ENCODE measurements at places on chromosomes 7 and 10.

DNA sequence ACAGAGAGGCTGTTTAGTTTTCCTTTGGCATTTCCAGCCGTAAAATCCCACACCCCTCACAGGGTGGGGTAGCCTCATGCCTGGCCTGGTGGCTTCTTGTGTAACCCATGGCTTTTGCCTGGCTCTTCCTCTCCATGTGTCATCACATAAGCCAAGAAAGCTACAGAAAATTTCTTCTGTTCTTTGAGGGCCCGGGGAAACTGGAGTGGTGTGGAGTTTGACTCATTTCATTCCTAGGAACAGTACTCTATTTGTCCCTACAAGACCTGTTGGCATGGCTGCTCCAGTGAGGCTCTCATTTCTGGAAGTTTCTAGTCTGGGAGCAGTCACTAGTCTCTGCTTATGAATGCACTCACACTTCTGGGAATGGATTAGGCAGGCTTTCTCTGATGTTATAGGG, 523.9 kb downstream of the SUGCT start:
- DNase-seq: no peak

DNA sequence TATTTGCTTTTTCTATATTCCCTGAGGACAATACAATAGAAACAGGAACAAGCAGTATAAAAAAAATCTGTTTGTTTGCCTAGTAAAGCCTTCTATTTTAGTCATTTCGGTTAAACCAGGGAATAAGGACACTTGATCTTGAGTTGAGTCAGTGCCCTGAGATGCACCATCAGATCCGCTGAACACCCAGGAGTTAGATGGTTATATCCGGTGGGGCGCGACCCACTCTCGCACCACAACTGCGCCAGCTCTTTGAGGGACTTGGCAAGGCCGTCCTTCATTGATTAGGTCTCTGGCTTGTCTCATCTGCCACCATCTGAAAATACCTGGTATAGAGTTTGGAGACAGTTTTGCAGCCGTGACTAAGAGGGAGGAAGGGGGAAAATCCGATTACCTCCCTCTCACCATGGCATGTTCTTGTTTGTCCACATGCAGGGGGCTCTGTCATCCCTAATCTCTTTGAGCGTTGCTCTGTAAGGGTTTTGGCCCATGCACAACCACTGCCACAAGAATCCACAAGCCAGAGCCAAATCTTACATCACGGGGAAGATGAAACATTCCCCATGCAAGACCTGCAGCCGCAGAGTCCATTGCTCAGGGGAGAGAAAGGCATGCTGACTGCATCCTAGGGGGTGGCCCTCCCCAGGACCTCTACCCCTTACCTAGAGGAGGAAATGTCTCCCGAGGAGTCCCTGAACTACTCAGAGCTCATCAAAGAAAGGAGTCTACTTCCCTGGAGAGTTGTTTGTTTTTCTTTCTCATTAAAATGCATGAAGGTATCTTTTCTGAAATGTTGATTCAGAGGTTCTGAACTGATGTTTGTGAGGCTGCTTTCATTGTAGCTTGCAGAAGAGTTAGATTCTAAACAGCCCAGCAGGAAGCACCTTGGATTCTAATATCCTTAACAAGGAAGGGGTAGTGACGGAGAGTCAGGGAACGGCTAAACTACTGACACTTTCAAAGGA, 101.6 kb upstream of the FAM171A1 start:
- DNase-seq: no peak

DNA sequence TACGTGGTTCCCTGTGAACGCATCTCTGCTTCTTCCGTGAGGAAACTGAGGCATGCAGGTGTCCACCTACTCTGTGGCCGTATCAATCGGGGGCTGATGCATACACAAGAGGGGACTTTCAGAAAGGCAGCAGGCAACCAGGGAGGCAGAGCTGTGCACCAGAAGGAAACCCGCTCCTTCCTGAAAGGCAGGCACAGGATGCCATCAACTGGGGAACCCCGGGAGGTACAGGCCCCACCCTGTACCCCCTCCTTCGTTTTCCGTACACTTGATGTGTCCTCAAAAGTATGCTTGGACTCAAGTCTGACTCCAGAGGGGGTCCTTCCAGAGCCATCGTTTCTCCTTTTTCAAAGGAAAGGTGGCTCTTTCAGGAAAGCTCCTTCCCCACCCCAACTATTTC, 59.5 kb downstream of the ASB13 start:
- no peak for DNase-seq

DNA sequence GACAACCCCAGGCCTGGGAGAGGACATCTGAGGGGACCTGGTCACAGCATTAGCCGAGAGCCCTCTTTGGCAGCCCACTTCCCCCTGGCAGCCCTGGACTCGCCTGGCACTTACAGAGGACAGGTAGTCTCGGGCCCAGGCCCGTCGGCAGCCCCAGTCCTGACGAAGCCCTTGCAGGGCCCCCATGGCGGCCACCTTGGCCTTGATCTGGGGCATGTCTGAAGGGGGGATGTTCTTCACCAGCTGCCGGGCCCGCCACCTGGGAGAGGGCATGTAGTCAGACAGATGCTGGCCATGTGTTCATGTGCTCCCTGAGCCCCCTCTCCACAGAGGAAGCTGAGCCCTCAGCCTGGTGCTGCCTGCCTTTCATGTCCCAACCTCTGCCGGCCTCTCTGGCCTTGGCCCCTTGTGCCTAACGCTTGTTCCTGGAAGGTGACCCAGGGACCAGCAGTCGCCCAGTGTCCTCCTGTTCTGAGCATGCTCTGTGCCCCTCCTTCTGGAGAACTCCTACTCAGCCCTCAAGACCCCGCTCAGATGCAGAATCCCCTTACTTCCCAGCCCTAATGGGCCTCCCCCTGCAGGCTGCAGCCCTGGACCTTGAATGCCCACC, 13.9 kb downstream of the MYO1G start:
- DNase-seq: no peak

DNA sequence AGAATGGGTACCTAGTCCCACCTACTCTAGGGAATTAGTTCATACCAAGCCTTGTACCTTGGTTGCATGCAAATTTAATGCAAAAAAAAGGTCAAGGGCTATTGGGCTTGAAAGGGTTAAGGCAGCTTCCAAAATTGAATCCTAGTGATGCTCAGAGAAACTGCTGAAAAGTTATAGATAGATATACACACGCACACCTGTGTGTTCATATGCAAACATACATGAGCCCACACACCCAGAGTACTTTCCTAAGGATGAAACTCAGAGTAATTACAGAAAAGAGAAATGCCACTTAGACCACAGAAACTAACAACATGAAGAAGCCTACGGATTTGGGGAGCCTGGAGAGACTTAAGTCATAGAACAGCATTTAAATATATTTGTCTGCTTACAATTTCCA, 1.5 kb downstream of the SLC25A13 start:
- no peak for DNase-seq

- no peak for DNase-seq
Measured at GRCh38 chr10:124079864-124080263, 13.5 kb downstream of the CHST15 start.

DNA sequence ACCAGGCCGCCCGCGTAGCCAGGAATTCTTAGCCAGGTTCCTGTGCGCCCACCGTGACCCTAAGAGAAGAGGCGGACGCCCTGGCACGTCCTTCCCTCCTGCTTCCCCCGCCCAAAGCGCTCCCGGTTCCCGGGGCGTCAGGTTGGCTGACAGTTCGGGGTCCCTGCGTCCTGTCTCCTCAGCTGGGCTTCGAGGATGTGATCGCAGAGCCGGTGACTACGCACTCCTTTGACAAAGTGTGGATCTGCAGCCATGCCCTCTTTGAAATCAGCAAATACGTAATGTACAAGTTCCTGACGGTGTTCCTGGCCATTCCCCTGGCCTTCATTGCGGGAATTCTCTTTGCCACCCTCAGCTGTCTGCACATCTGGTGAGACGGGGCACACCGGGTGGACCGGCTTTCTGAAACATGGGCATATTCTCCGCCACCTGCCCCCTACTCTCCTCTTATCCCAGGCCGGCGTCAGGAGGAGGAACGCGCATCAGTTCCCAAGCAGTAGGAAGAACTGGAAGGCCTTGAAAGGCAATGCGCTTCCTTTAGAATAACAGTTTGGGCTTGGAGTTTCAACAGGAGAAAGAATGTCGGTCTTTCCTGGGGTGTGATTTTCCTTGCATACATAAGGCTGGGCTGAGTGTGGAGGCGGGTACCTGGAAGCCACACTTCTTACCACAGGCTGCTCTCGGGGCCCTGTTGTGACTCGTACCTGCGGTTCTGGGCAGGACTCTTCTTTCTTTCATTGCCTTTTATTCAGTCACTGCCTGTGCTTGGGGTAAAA, 728 bp downstream of the CAV2 start:
- peak; percentile 5 for DNase-seq

GRCh38 chr10:13776861-13777311, 190.1 kb downstream of the PRPF18 start:
- no peak for DNase-seq

- DNase-seq: no peak
Measured at GRCh38 chr7:114944745-114945625, 23.1 kb downstream of the MDFIC start.

DNA sequence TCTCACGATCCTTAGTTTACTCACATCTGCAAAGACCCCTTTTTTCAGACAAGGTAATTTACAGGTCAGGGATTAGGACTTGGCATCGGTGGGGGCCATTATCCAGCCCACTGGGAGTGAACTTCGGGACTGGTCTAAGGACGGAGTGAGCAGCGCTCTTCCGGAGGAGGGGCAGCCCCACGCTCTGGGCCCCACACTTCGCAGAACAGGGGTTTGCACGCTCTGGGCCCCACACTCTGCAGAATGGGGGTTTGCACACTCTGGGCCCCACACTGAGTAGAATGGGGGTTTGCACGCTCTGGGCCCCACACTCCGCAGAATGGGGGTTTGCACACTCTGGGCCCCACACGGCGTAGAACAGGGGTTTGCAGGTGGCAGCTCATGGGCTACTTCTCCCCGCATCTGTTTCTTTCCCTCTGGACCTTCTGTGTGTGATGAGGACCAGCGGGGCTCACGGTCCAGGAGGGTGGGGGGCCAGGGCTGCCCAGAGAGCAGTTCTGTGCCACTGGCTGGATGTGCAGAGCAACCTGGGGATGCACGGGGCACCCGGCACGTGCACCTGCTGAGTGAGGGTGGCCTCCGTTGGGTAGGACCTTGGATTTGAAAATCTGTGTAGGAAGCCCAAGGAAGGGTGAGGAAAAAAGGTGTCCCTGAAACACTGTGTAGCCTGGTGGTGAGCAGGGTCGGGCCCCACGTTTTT, 134.8 kb downstream of the WDR37 start:
- DNase-seq: no peak

GRCh38 chr10:86267286-86268195, 99.1 kb downstream of the GRID1 start:
- DNase-seq: no peak

DNA sequence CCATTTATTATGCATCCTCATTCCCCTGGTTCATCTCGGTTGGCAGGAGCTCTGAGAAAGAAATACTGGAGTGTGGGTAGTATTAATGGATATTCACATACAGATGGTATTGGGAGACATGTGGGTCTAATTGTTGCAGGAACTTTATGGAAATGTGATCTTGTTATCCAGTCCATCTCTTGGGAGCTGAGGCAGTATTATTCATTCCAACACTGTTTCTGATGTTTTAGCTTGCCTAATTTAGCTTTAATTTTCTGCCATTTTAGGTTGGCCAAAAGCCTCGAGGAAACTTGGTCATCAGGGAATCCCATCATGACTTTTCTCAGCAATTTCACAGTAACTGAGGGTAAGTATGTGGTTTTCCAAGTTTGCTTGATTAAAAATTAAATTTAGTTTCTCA, 125.7 kb downstream of the ABCA13 start:
- DNase-seq: no peak

DNA sequence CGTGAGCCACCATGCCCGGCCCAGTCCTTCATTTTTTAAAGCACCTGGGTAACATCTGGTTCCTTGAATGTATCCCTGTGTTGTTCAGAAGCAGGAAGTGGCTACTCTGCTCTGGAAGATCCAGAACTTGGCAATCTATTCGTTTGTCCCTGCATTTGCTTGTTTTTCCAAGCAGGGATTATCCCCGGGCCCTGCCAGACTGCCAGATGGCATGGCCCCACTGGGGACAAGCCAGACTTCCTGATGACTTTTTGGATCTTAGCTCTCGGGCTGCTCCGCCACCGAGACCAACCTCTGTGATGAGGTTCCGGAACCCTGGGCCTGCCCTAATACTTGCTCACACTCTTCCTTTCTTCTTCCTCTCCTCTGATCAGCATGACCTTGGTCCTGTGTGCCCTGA, 496.7 kb downstream of the TYW1 start:
- DNase-seq: no peak

DNA sequence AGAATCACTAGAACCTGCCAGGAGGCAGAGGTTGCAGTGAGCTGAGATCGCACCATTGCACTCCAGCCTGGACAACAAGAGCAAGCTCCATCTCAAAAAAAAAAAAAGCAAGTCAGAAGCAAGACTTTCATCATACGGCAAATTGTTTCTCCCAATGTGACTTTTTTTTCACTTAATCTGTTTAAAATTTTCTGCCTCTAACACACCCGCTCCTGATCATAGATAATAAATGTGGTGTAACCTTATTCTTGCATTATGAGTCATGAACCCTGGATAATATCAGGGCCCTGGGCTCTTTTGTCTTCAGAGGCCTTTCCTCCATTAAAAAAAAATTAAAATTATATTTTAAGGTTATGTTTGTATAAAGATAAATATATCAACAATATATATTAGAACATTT, 111.4 kb upstream of the JCAD start:
- DNase-seq: no peak

DNA sequence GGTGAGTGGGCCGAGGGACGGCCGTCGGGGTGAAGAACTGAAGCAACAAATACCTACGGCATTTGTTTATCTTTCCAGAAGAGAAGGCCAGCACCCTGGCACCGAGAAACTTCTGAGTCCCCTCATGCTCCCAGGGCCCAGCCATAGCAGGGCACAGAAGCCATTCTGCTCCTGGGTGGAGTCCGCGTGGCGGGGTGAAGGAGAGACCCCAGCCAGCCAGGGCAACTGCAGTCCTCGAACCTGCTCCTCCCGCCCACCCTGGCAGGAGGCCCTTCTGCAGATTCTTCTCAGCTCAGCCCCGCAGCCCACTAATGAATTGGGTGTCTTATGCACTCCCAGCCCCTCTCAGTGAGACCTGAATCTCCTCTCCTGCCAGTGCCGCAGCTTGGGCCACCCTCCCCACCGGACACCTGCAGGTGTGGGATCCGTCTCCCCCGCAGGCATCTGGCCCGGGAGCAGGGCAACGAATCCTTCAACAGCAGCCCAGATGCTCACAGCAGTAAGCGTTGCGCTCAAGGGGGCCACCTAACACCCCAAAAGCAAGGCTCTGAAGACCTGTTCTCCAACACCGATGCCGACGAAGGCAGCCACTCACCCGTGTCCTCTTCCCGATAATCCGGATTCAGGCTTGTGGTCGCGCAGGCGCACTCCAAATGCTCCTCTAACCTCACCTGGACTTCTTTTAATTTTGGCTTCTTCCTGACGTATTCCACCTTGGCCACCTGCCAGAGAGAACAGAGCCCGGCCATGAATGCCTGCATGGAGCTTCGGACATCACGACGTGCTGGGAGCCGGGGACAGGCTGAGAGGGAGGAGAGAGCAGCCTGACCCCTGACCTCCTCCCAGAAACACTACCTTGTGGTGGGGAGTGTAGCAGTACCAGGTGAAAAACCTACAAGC, 18.9 kb downstream of the PDGFA start:
- no peak for DNase-seq

- no peak for DNase-seq
Measured at GRCh38 chr10:28924717-28925116, 247.4 kb downstream of the BAMBI start.

Measured in activated effector memory CD4-positive, alpha-beta T cell treated with Interleukin-2 at 50 U/mL for 16 hours (primary cell).